Aortic smooth muscle cell (primary cell): ENCODE measurements at places on chromosomes 12 and 14. TPM values are rescaled to one million over a fixed set of nuclear protein-coding genes. Genes with fewer than 3 reads are reported as not detected.

MIP gene
- not detected in 2 replicates for total RNA-seq

ERGIC2 gene
- total RNA-seq, result 75.4 and 93.4 TPM in 2 replicates

IFI27 gene
- 10.0 and 17.7 TPM in 2 replicates for total RNA-seq

DACT1 gene
- 3.2 and 5.3 TPM in 2 replicates for total RNA-seq

ZFHX2 gene
- total RNA-seq, result under 0.01 and 0.06 TPM in 2 replicates
